ENCODE measurements at places on chromosomes 12 and 14.

GRCh38 chr12:42886160-42886559 lies 296.6 kb upstream of the PRICKLE1 start:
- DNase-seq, result no peak

- peak; percentile 35 for DNase-seq
These were observed 40.2 kb downstream of the PAH start for GRCh38 chr12:102876883-102877282.

DNA sequence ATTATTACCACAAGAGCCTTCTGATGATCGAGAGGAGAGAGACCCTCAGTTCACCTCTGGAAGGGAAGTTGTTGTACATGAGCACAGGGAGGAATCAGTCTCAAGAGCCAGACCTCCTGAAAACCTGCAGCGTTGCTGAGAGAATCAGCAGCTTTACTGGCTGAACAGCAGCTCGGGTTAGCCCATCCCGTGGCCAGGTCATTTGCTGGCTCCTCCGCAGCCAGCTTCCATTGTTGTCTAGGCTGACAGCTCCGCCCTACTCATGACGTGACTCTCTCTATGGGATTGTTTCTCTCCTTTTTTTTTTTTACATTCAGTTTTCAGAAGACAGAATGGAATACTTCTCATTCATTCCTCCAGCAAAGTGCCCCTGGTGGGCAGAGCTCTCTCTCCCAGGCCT lies 69.9 kb downstream of the TGFB3 start:
- no peak for DNase-seq

- DNase-seq, result no peak
These were observed 29.0 kb upstream of the SMOC1 start for GRCh38 chr14:69850086-69850735.

Data from WERI-Rb-1 (cell line).